Effector memory CD4-positive, alpha-beta T cell (primary cell): ENCODE measurements at places on chromosomes 1 and 21.
A peak's percentile ranks its signal among the peaks of the same experiment; 100 is the strongest.

- H3K27me3 ChIP-seq: no peaks in the 10 kb centered on the region
- no peak for DNase-seq
- H3K4me3 ChIP-seq: no peak overlapping the region
- H3K27ac ChIP-seq: no peak overlapping the region
- no peaks in the 10 kb centered on the region for H3K36me3 ChIP-seq
- no peaks in the 10 kb centered on the region for H3K4me1 ChIP-seq
Observed at GRCh38 chr1:69070660-69071373, 496.9 kb upstream of the LRRC7 start.

DNA sequence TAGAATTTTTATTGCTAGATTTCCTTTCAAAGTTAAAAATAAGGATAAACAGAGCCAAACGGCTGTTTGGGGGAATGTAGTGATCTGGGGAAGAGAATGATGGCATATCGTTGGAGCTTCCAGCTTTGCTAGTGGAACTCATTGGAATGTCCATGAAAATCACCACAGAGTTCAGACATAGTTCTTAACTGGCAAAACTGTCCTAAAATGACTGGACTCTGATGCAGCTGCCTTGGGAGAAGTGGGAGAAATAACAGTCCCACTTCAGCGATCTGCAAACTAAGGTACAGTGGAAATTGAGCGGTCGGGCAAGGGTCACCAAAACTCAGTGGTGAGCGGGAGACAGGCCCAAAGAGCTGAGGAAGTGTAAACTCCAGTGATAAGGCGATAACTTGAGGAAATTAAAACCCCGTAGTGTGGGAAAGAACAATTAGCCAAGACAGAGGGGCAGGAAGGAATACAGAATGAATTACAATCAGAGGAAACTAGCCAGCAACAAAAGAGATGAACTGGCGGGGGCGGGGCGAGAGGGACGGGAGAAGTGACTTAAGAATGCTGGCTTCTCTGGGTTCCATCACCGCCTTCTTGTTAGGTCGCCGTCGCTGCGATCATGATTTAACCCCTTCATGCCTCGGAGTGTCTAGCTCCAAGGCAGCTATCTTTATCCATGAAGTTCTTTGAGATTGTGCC is 89.8 kb upstream of the ARHGAP29 start:
- no peak for DNase-seq
- H3K36me3 ChIP-seq: no peaks in the 10 kb centered on the region
- H3K4me1 ChIP-seq: no peaks in the 10 kb centered on the region
- H3K27ac ChIP-seq: no peak overlapping the region
- no peak overlapping the region for H3K4me3 ChIP-seq

DNA sequence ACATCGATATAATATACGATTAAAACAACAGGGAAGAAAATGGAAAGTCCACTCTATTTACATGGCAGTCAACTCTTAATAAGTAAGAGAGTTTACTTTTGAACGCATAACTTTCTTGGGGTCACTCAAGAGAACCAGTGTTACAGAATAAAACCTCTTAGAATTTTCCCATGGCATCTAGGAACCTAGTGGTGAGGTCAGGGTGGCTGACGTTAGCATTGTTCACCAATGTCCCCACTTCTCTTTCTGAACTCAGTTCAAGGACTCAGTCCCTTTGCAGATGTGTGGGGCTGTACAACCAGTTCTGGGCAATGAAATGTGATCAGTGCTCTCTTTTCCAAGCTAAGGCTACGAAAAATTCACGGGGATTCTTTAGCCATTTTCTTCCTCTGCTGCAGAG is 2.6 kb upstream of the RNF2 start:
- no peak overlapping the region for H3K4me3 ChIP-seq
- no peaks in the 10 kb centered on the region for H3K36me3 ChIP-seq
- no peaks in the 10 kb centered on the region for H3K27me3 ChIP-seq
- no peak overlapping the region for H3K27ac ChIP-seq

- H3K36me3 ChIP-seq: no peaks in the 10 kb centered on the region
- no peak overlapping the region for H3K27ac ChIP-seq
- H3K4me1 ChIP-seq: no peaks in the 10 kb centered on the region
- H3K4me3 ChIP-seq: no peak overlapping the region
Observed at GRCh38 chr1:29513357-29513756, 277.0 kb downstream of the PTPRU start.

DNA sequence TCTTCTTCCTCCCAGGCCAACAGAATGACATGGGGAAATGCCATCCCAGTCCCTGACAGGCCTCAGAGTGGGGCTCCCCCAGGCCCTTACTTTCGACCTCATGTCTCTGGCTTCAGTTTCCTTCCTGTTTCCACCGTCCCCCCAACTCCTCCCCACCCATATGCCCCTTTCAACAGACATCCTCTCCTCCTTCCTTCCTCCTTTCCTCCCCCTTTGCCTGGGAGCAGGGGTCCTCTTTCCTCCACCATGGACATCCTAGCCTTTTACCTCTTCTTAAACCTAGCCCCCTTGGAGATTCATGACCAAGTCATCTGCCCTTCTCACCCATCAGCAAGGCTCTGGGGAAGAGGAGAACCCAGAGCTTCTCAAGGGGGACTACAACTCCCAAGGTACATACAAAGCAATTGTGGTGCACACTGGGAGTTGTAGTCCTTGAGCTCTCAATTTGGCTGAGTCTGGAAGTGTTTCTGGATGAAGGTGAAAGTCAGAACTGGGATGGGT is 4.0 kb downstream of the ZBTB7B start:
- no peaks in the 10 kb centered on the region for H3K36me3 ChIP-seq
- peaks cover 75% of the 10 kb centered on the region for H3K4me1 ChIP-seq
- no peaks in the 10 kb centered on the region for H3K27me3 ChIP-seq
- DNase-seq: no peak
- H3K4me3 ChIP-seq: no peak overlapping the region

DNA sequence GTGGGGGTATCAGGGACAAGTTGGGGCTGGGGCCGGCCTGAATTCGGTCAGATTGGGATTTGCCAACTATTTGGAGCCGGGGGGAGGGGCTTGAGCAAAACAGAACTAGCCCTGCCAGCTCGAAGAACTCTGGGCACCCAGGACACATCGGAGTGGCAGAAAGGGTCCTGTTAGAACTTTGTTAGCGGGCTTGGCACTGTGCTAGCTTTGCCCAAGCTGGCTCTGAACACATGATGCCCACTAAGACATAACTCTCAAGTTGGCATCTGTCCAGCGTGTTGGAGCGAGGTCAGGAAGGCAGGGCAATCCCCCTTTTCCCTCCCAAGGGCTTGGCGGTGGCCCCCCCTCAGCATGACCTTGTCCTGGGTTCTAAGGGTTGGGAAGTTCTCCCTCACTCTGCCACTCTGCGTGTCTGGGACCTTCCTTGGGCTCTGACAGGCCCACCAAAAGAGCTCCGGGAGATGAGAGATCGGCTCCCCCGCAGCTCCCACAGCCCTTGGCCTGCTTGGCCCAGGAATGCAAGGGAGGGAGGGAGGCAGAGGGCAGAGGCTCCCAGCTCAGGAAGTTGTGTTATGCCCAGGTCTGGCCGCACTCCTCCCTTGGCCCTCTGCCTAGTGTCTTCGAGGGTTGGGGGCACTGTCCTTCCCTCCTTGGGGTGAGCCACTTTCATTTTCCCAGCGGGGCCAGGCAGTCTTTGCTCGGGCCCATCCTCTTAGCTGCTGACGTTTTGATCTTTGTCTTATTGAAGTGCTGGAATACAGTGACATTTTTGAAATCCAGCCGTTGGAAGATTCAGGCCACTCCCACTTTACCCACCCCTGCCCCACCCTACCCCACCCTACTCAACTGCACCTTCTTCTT is 1.2 kb downstream of the LMNA start:
- H3K4me1 ChIP-seq: peaks cover 30% of the 10 kb centered on the region
- peak overlapping the region; percentile 100 for H3K4me3 ChIP-seq
- no peaks in the 10 kb centered on the region for H3K27me3 ChIP-seq
- peaks cover 2% of the 10 kb centered on the region for H3K36me3 ChIP-seq
- peak overlapping the region; percentile 91 for H3K27ac ChIP-seq
- no peak for DNase-seq

DNA sequence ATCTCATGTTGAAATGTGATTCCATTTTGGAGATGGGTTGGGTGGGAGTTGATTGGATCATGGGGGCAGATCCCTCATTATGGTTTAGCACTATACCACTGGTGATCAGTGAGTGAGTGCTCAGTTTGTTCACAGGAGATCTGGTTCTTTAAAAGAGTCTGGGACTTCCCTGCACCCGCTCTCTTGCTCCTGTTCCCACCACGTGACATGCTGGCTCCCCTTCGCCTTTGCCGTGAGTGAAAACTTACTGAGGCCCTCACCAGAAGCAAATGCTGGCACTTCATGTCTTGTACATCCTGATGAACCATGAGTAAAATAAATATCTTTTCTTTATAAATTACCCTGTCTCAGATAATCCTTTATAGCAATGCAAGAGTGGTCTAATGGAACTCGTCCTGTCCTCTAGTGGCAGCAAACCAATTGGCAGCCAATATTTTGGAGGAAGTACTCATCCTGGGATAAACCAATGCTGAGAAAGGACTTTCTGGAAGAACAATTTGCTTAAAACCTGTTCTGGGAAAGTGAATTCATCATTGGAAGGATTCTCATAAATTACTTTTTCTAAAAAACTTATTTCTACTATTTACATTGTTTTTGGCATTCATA is 27.8 kb upstream of the CYP4A11 start:
- no peaks in the 10 kb centered on the region for H3K4me1 ChIP-seq
- H3K27ac ChIP-seq: no peak overlapping the region
- no peak overlapping the region for H3K4me3 ChIP-seq
- no peak for DNase-seq
- H3K36me3 ChIP-seq: no peaks in the 10 kb centered on the region
- H3K27me3 ChIP-seq: no peaks in the 10 kb centered on the region

- peak overlapping the region; percentile 84 for H3K27ac ChIP-seq
- no peaks in the 10 kb centered on the region for H3K27me3 ChIP-seq
- peak overlapping the region; percentile 84 for H3K4me3 ChIP-seq
- peak; percentile 46 for DNase-seq
Observed at GRCh38 chr1:155976062-155976912, 2.1 kb downstream of the ARHGEF2 start.

DNA sequence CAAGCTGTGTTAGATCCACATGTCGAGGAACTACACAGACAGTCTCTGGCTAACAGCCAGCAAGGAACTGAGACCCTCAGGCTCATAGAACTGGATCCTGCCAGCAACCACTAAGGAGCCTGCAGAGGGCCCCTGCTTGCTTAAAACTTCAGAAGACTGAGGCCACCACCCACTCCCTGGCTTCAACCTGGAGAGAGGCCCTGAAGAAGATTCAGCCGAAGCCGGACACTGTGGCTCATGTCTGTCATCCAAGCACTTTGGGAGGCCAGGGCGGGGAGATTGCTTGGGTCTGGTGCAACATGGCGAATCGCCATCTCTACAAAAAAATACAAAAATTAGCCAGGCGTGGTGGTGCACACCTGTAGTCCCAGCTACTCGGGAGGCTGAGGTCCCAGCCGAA is 92.6 kb upstream of the TMPRSS2 start:
- H3K27ac ChIP-seq: no peak overlapping the region
- no peak for DNase-seq
- no peak overlapping the region for H3K4me3 ChIP-seq
- H3K27me3 ChIP-seq: no peaks in the 10 kb centered on the region

- H3K36me3 ChIP-seq: no peaks in the 10 kb centered on the region
- no peaks in the 10 kb centered on the region for H3K4me1 ChIP-seq
- no peak for DNase-seq
- H3K27ac ChIP-seq: no peak overlapping the region
- no peak overlapping the region for H3K4me3 ChIP-seq
- H3K27me3 ChIP-seq: no peaks in the 10 kb centered on the region
Observed at GRCh38 chr1:55589671-55590297, 374.6 kb upstream of the USP24 start.

DNA sequence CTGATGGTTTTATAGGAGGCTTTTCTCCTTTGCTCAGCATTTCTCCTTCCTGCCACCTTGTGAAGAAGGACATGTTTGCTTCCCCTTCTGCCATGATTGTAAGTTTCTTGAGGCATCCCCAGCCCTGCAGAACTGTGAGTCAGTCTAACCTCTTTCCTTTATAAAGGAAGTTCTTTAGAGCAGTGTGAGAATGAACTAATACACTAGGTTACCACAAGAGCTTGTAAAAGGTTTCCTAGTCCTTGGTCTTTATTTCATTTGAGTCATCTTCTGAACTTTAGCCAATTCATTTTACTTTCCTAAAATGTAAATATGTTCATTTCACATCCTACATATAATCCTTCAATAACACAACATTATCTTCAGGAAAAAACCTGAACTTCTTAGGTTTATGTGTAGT is 365.3 kb downstream of the HHIPL2 start:
- no peaks in the 10 kb centered on the region for H3K36me3 ChIP-seq
- H3K4me1 ChIP-seq: no peaks in the 10 kb centered on the region
- H3K27ac ChIP-seq: no peak overlapping the region
- DNase-seq: no peak

GRCh38 chr1:212979340-212980122 is 29.2 kb downstream of the VASH2 start:
- H3K27me3 ChIP-seq: no peaks in the 10 kb centered on the region
- H3K4me3 ChIP-seq: no peak overlapping the region
- DNase-seq: no peak

- DNase-seq: peak; percentile 45
- H3K27me3 ChIP-seq: no peaks in the 10 kb centered on the region
- peak overlapping the region; percentile 70 for H3K4me3 ChIP-seq
Observed at GRCh38 chr1:21782349-21782867, 541 bp downstream of the USP48 start.

GRCh38 chr1:159430985-159431384 is 1.0 kb upstream of the OR10J4 start:
- no peaks in the 10 kb centered on the region for H3K27me3 ChIP-seq
- DNase-seq: no peak
- H3K27ac ChIP-seq: no peak overlapping the region
- H3K36me3 ChIP-seq: no peaks in the 10 kb centered on the region

DNA sequence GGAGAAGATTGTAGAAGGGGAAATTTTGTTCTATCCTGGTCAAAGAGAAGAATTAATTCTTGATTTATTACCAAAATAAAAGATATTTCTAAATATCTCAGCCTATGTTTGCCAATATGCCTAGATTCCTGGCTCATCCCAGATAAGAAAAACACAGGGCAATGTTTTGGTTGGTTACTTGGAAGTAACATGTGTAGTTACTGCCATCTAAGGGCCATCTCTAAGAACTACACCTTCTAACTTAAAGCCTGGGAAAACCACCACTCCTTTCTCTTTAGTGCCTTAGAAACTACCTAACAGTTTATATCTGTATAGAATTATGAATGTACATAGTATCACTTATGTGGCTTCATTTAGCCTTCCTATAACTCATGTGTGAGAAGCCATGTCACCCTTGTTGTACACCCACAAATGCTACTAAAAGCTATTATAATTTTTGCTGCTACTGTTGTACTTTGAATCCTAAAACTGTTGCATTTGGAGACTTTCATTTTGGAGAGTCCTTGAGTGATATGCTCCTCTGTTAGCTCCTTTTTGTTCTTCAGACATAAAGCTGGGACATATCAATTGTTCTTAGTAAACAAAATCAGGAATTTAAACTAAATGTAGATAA is 4.5 kb downstream of the AIM2 start:
- H3K4me1 ChIP-seq: peaks cover 35% of the 10 kb centered on the region
- H3K4me3 ChIP-seq: no peak overlapping the region
- H3K36me3 ChIP-seq: no peaks in the 10 kb centered on the region
- DNase-seq: no peak
- no peak overlapping the region for H3K27ac ChIP-seq

GRCh38 chr1:86823386-86823785 is 90.5 kb downstream of the SELENOF start:
- H3K4me3 ChIP-seq: no peak overlapping the region
- DNase-seq: no peak
- no peaks in the 10 kb centered on the region for H3K27me3 ChIP-seq
